Activated B cell treated with CpG ODN at 0.5 μM for 24 hours (primary cell): ENCODE measurements at places on chromosomes 3 and 15.
A peak's percentile ranks its signal among the peaks of the same experiment; 100 is the strongest.

- no peaks in the 10 kb centered on the region for H3K4me1 ChIP-seq
- H3K36me3 ChIP-seq, result no peaks in the 10 kb centered on the region
These were observed 138.6 kb downstream of the FBLN2 start for GRCh38 chr3:13687517-13687943.

- H3K4me3 ChIP-seq, result peak overlapping the region; percentile 63
- H3K4me1 ChIP-seq, result peaks cover 47% of the 10 kb centered on the region
- H3K27ac ChIP-seq, result no peak overlapping the region
- no peak for DNase-seq
- H3K27me3 ChIP-seq, result peaks cover 2% of the 10 kb centered on the region
These were observed 3.0 kb downstream of the SMC4 start for GRCh38 chr3:160402221-160403027.

GRCh38 chr3:124766113-124767095, 36.2 kb downstream of the UMPS start:
- H3K27ac ChIP-seq, result no peak overlapping the region
- no peak for DNase-seq
- no peak overlapping the region for H3K4me3 ChIP-seq
- H3K27me3 ChIP-seq, result peaks cover 11% of the 10 kb centered on the region
- H3K4me1 ChIP-seq, result peaks cover 2% of the 10 kb centered on the region

DNA sequence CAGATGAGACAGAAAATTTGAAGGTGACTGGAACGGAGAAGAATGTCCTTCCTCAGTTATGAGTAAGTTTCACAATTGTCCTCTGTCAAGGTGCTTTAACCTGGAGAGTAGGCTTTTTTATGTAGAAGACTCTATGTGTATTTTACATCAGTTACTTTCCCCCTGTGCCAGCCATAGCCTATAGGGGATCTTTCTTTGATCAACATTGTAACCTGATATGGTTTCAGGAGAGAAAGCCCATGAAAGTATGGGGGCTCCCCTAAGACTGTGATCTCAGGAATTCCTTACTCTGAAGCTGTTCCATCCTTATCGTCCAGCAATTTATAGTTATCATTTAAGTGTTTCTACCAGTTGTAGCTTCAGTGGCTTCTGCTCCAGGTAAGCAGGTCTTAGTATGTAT, 1076.3 kb upstream of the EPHA6 start:
- no peak for DNase-seq
- H3K36me3 ChIP-seq, result no peaks in the 10 kb centered on the region
- H3K4me1 ChIP-seq, result no peaks in the 10 kb centered on the region
- no peak overlapping the region for H3K27ac ChIP-seq
- no peaks in the 10 kb centered on the region for H3K27me3 ChIP-seq

- H3K27ac ChIP-seq, result no peak overlapping the region
- DNase-seq, result no peak
- H3K36me3 ChIP-seq, result no peaks in the 10 kb centered on the region
- H3K27me3 ChIP-seq, result no peaks in the 10 kb centered on the region
- H3K4me1 ChIP-seq, result no peaks in the 10 kb centered on the region
These were observed 49.6 kb downstream of the ECT2 start for GRCh38 chr3:172800156-172800555.
